ENCODE measurements at places on chromosomes 2 and 18.

GRCh38 chr2:467101-467500 is 179.2 kb upstream of the ALKAL2 start:
- no peak for DNase-seq

DNA sequence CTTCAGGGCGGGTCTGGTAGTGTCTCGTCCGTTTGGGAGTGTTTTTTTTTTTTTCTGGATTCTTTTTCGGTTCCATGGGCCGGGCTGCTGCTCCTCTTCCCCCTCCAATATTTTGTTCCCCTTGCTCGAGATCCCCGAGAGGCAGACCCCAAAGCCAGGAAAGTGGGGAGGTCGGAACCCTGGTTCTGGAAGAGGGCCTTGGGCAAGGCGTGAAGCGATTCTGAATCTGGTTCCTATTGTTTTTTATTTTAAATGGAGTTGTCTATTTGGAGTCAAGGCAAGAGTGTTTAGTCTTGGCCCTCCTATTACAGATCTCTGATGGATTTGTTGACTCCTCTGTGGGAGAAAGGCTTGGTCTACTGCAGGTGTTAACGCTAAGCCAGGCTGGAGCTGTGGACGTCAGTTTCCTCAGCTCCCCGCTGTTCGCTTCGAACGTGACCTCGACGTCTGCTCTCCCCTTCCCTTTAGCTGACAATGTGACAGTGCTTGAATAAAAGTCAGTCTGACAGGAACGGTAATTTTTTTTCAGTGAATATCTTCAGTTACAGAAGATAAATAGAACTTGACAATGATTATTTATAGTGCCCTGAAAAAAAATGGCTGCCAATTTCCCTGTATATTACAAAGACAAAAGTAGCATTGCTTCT is 683 bp upstream of the DNAJC27 start:
- no peak for DNase-seq

- no peak for DNase-seq
Measured at GRCh38 chr2:241975593-241976284, 106.2 kb downstream of the RTP5 start.

- DNase-seq: no peak
Measured at GRCh38 chr2:14231391-14231898, 401.1 kb upstream of the LRATD1 start.

DNA sequence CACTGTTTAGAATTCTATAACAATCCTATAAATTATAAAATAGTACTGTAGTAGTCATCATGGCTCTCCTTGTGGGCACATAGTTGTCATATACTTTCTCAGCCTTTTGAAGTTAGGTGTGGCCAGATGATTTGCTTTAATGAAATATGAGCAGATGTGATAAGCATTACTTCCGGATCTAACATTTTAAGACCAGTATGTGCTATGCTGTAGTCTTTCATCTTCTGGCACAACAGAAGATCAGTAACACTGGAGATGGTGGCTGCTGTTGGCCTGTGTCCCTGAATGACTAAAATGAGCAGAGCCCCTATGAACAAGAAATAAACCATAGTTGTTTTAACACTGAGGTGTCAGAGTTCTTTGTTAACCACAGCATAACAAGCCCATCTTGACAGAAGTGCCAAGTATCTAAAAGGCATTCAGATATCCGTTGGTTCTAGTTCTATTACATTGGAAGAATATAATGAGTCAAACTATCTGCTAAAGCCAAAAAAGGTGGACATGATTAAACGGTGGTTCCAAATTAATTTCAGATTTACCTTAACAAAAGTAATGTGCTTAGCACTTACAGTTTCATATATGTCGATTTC is 6.3 kb downstream of the MEX3C start:
- no peak for DNase-seq

DNA sequence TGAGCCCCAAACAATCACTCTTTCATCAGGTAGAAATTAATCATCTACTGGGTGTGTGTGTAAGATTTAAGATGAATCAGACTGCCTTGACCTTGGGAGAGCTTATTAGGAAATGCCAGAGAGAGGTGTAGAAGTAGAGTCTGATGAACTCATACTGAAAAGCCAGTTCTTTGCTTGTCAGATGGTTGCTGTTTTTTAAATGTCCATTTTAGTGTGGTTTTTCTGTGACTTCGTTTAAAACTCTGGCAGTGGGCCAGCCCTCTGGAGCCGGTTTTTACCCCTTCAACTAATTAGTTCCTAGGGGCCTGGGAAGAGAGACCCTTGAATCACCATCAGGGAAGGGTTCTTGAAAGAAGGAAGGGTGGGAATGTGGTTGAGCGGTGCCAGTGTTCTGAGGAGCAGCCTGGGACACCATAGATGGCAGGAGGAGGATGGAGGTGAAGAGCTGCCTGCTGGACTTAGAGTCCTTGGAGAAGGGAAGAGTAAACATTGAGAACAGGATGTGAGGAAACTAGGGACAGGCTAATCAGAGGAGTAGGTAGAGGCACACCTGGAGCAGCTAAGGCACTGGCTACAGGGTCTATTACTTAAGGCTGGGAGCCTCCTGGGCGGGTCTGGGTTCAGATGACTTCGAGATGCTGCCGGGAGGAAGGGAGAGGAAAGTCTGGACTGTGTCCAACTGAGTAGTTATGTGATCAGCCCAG is 66.1 kb downstream of the LRRFIP1 start:
- DNase-seq: no peak

DNA sequence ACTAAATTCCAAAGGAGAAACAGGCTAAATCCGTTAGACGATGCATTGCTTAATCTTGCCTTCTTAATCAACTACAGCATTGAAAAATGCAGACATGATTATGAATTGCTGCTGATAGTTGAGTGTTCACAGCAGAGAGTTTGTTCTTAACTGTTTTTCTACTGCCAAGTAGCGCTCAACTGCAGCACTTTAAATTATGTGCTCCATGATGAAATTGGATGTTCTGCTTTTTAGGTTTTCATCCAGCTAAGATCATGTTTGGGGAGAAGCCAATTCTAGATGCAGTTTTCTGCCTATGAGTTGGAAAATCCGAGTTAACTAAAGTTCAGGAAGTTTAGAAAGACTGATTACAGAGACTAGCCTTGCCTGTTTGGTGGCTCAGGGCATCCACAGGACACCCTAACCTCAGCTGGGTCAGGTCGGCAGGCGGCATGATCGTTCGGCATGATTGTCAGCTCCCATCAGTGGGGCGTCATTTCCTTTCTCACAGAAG is 119.4 kb upstream of the PIEZO2 start:
- no peak for DNase-seq

DNA sequence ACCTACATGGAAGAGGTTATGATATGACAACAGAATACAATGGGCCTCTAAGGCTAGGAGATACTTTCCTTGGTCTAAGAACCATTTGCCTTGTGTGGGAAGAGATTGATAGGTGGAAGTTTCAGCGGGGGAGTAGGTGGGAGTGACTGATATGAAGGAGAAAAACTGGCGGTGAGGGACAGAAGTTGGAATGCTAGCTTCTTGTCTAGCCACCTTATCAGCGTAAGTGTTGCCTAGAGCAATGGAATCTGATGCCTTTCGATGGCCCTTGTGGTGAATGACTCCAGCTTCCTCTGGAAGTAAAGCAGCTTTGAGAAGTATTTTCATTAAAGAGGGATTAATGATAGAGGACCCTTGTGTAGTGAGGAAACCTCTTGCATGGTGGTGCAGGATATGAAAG is 121.3 kb upstream of the GULP1 start:
- DNase-seq: no peak

DNA sequence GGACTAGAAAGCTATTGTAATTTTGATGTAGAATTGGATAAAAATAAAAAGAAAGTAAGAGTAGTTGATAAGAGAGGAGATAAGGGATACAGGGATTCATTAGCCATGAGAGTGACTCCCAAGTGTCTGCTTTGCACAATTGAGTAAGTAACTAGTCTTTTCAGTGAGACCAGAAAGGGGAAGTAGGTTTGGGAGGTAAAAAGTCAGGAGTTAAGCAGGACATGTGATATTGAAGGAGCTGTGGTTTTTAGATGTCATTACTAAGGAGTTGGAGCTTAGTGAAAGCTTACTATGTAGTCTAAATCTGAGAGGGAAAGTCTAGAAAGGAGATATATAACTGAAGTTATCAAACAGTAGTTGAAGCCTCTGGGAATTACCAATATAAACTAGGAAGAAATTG is 93.4 kb downstream of the SLC5A7 start:
- DNase-seq: no peak

- no peak for DNase-seq
Measured at GRCh38 chr18:13657974-13658373, 68.4 kb downstream of the FAM210A start.

Data from cortex of kidney (tissue), 1 donor.